Gastrocnemius medialis (tissue), 4 donors: ENCODE measurements at places on chromosomes 3 and 15. TPM values are rescaled to one million over a fixed set of nuclear protein-coding genes. Genes with fewer than 3 reads are reported as not detected.

The CD276 gene
- total RNA-seq: 18.3 TPM

The CHL1 gene
- total RNA-seq: 1.5 TPM

The NEIL1 gene
- 4.3 TPM for total RNA-seq

The TLR9 gene
- total RNA-seq: not detected

The SCN5A gene
- not detected for total RNA-seq

The PRR20G gene
- total RNA-seq: not detected

The TTLL13 gene
- total RNA-seq: not detected

The PLSCR2 gene
- not detected for total RNA-seq

DNA sequence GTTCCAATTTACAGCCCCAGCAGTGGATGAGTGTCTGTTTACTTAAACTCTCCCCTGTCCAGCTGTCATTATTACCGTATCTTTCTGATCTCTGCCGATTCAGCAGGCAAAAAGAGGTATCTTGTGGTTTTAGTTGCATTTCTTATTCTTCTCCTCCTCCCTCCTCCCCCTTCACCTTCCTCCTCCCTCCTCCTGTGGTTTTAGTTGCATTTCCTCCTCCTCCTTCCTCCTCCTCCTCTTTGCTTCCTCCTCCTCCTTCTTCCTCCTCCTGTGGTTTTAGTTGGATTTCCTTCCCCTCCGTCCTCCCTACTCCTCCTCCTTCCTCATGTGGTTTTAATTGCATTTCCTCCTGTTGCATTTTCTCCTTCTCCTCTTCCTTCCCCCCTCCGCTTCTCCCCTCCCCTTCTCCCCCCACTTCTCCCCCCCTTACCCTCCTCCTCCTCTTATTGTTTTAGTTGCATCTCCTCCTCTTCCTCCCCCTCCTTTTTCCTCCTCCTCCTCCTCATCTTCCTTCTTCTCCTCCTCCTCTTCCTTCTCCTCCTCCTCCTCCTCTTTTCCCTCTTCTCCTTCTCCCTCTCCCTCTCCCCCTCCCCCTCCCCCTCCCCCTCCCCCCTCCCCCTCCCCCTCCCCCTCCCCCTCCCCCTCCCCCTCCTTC lies 25.3 kb upstream of the VPS33B start:
- DNase-seq: no peak

DNA sequence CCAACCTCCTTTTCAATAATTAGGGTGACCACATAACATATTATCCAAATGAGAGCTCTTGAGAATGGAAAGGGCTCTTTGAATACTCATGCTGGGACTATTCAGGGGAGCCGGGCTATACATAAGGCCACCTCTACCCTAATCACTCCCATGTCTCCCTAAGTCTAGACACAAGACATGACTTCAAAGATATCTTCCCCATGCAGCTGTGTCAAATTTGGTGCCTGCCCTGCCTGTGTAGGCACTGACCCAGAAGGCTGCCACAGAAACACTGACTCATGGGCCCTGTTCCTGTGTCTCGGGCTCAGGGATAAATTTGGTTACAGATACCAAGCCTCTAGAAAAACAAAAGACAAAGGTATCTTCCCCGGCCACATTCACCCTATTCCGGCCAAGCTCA lies 70.3 kb downstream of the MYLK start:
- DNase-seq: no peak

GRCh38 chr3:134368751-134369105 lies 5.5 kb downstream of the AMOTL2 start:
- no peak for DNase-seq

GRCh38 chr3:139509631-139510030 lies 29.9 kb downstream of the RBP1 start:
- DNase-seq: no peak

- no peak for DNase-seq
Observed at GRCh38 chr15:55669270-55669669, 73.7 kb downstream of the PRTG start.

DNA sequence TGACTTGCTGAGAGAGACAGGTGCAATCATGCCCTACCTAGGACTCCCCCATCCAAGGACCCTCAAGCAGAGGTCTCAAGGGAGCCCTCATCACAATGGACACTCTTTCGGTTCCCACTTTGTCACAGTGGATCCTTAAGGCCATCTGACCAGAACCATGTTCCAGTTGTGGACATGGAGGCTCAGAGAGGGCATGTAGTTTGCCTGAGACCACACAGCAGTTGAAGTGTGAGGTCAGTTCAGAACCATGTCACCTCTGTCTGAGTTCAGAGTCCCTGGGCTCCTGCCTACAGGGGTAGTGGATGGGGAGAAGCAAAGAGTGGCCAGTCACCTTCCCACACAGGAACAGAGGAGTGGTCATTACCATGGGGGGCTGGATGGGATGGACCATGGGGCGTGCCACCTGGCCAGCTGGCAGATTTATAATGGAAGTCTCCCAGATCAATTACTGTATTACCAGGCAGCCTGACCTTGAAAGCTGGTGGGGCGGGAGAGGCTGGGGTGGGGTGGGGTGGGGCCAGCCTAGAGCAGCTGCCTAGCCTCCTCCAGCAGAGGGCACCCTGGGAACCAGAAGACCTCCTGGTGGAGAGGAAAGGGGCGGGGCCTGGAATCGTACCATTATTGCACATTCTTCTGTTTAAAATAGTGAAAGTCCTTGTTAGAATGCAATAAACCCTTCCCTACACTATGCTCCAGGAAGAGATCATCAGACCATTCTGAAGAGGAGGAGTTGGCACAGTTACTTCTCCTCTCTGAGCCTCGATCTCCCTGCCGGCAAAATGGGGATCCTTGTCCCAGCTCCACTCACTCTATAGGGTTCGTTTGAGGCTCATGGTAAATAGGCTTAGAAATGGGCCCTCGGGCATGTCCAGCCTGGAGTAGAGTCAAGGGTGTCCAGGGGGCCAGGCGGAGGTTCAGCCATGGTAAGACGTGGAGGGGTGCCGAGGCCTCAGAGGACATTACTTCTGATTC lies 26.9 kb upstream of the LINGO1 start:
- no peak for DNase-seq

DNA sequence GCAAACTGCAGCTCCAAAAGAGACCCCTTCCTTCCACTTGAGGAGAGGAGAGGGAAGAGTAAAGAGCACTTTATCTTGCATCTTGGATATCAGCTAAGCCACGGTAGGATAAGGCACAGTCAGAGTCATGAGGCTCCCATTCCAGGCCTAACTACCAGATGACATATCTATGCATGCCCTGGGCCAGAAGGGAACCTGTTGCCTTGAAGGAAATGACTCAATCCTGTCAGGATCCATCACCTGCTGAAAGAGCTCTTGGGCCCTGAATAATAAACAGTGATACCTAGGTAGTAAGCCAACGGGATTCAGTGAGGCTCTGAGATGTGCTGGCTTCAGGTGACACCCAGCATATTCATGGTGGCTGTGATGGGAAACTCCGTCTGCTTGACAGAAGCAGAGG lies 118.5 kb upstream of the EPHA3 start:
- no peak for DNase-seq

- no peak for DNase-seq
Observed at GRCh38 chr3:66723231-66723630, 222.4 kb upstream of the LRIG1 start.

GRCh38 chr15:92361321-92362000 lies 32.2 kb upstream of the ST8SIA2 start:
- no peak for DNase-seq

- DNase-seq: no peak
Observed at GRCh38 chr3:121482660-121483059, 63.1 kb downstream of the POLQ start.

- no peak for DNase-seq
Observed at GRCh38 chr3:49013113-49013737, 5.2 kb downstream of the DALRD3 start.

DNA sequence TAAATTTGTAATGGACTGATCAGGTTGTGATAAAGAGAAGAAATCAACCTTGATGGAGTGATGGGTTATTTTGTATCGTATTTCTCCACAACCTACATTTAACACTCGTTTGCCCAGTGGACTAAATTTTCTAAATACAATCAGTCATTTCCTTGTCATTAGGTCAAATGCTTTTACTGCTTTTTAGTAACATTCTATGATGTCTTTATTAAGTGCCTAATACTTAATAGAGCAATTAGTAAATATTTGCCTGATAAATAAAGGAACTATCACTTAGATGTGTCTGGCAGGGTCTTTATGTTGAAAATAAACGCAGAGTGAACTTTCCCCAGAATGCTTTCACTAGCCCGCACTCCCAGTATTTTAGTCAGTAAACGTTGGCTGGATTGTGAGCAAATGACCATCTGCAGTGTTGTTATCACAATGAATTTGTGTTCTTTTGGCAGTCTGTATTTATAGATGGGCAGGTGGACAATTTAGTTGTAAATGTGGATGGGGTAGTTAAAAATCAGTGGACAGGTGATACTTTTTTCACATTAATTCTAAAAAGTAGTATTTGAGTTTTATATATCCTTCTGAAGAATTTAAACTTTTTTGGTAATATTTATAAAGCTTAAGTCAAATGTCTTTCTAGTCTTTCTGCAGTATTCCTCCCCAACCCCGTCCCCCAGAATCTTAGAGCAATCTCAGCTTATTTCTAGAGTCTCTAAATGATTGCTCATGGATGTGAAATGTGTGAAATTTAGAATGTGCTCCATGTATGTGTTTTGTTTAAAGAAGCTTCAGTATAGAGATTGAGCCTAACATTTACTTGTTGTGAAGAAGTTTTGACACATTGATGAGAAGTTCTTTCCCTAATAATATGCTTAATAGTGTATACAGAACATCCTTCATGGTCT lies 4.9 kb downstream of the USP3 start:
- no peak for DNase-seq

- DNase-seq: no peak
Observed at GRCh38 chr3:172711454-172711795, 558 bp upstream of the NCEH1 start.

DNA sequence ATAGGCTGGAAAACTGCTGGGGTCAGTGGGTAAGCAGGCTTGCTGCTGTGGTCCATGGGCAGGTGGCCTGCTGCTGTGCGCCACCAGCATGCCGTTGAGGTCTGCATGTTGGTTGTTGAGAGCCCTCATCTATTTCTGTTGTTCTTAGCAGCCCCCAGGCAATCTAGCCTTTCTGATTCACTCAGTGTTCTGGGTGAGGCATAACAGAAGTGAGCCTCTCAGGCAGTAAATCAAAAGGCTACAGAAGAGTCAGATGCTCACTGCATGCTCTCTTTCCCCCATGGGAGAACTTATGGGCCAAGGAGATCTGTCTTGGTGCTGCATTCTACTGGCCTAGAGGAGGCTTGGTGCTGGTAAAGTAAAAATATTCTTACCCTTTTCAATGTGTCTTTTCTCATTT lies 67.8 kb upstream of the ATP10A start:
- no peak for DNase-seq

- DNase-seq: no peak
Observed at GRCh38 chr3:149625795-149626194, 32.0 kb downstream of the WWTR1 start.

DNA sequence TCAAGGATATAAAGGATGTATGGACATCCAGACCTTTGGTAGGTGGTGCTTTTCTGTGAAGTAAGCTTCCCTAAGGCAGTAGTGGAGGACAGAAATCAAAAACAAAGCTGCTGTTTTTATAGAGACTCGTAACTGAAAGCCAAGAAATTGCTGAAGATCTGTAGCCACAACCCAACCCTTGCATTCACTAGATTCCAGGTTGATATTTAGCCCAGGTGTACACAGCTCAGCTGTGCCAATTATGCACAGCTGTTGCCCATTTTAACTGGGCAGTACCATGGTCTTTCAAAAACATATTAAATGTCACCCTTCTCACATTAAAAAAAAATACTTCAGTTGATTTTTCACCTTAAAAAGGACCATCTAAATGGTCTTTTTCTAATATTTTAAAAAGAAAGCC lies 75.8 kb downstream of the CNTN3 start:
- DNase-seq: no peak

DNA sequence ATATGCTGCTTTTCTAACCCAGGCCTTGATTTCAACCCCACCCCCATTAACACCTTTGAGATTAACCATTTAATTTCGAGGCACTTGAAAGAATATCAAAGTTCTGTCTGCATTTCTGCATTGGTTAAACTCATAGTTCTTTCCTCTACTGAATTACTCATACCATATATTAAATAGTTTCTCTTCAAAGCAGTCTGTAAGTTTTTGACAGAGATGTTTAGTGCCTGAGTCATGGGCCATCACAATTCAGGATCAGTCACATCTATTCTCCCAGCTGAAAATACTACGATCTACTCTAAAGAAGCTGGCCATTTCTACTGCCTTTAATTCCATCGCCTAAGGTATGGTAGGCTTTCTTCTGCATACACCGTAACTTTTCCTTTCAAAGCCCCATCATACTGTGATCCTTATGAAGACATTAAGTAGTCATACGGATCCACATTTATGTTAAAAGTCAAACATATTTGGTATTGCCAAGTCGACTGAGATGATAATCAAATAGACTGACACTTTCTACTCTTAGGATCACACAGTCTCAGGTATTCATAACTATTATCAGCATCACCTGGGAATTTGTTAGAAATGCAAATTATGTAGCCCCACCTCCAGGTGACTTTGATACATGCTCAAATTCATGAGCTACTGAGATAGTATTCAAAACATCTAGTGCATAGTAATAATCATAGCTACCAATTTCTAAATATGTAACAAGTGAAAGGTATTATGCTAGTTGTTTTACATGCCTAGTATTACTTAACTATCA lies 489.4 kb upstream of the IL12A start:
- DNase-seq: no peak

GRCh38 chr3:126618021-126618420 lies 36.9 kb downstream of the TXNRD3 start:
- no peak for DNase-seq

DNA sequence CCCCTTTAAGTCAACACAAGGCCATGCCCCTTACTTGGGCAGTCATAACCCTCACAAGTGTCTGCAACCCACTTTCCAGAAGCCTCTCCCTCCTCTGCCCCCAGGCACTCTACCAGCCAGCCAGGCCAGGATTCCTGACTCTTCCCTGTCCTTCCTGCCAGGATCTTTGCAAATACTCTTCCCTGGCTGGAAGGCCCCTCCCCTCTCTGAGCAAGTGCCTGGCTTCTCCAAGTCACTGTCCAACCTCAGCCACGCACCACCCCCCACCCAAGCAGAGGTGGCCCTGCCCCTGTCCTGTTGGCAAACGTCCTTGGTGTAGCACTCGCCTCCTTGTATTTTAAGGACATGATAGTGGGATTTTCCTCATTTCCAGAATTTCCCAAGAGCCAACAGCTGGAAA lies 54.7 kb upstream of the USP3 start:
- no peak for DNase-seq

DNA sequence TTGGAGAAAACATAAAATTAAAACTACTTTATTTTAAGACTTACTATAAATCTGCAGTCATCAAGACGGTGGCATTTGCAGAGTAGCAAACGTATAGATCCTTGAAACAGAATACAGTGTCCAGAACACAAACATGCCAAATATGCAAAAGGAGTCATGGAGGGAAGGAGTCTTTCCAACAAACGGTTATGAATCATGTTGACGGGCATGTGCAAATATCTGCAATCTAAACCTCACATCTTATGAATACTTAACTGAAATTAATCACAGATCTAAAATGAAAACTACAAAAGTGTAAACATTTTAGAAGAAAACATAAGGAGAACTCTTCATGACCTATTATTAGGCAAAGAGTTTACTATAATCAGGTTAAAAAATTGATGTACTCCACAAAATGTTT lies 69.4 kb downstream of the TFRC start:
- no peak for DNase-seq

- DNase-seq: no peak
Observed at GRCh38 chr3:162354356-162354755, 857.7 kb downstream of the OTOL1 start.
